A673 (cell line): ENCODE measurements at places on chromosomes 3 and 15.

DNA sequence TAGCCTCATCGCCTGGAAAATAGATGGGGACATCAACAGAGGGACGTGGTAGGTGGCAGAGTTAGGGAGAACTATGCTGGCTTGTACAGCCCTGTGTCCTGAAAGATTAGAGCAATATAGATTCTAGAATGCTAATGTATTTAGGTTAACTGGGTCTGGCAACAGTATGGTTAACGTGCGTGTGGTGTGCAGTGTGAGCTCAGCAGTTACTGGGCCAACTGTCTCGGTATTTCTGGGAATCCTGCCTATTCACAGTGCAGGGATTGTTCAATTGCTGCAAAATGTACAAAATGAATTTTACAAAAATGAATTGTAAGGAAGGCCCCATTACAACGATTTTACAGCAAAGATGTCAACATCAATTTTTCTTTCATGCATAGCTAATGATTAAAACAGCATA is 20.6 kb downstream of the MEIS2 start:
- H3K27me3 ChIP-seq = no peaks in the 10 kb centered on the region
- no peaks in the 10 kb centered on the region for H3K36me3 ChIP-seq
- no peak overlapping the region for H3K4me3 ChIP-seq

GRCh38 chr15:23397779-23398178 is 43.2 kb downstream of the GOLGA8S start:
- H3K4me1 ChIP-seq = no peaks in the 10 kb centered on the region
- H3K4me3 ChIP-seq = no peak overlapping the region
- DNase-seq = no peak
- no peaks in the 10 kb centered on the region for H3K27me3 ChIP-seq
- no peak overlapping the region for H3K27ac ChIP-seq
- H3K36me3 ChIP-seq = no peaks in the 10 kb centered on the region

GRCh38 chr15:59532770-59533379 is 78.7 kb upstream of the GCNT3 start:
- no peaks in the 10 kb centered on the region for H3K4me1 ChIP-seq
- H3K27me3 ChIP-seq = no peaks in the 10 kb centered on the region
- DNase-seq = peak; percentile 61
- no peak overlapping the region for H3K27ac ChIP-seq
- no peaks in the 10 kb centered on the region for H3K36me3 ChIP-seq
- no peak overlapping the region for H3K4me3 ChIP-seq

DNA sequence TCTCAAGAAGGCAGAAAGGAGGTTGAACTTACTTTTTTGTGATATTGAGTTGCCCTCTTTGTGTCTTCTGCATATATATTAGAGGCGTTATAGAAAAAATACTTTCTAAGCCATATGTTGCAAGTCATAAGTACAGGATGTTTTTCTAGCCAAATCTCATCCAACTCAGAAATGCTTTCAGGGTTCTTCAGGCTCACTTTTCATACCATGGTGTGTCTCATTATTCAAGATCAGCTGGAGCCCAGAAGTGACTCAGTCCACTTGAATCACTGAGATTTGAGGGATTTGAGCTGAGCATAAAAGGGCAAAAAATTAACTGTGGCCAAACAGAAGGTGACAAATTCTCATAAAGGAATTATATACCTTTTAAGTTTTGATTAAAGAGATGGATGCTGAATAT is 157.3 kb downstream of the WNT5A start:
- no peaks in the 10 kb centered on the region for H3K36me3 ChIP-seq
- DNase-seq = peak; percentile 26
- H3K27ac ChIP-seq = no peak overlapping the region
- H3K4me1 ChIP-seq = no peaks in the 10 kb centered on the region
- no peaks in the 10 kb centered on the region for H3K27me3 ChIP-seq
